ENCODE measurements at places on chromosomes 4 and X.

DNA sequence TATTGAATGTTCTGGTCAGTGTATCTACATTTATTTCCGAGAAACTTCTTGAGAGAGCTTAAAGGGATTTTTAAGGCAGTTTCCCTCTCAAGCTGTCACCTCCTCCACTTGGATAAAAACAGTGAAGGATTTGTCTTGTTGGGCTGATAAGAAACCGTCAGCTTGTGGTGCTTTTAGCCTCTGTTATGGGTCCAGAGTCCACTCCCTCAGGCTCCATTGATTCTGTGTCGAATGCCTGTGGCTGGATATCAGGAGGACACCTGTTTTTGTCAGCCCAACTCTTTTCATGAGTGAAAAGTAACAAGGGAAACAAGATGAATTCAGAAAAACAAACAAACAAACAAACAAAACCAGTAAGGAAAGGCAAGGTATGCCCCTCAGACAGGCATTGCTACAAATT is 12.4 kb downstream of the CLCN4 start:
- DNase-seq, result no peak

GRCh38 chrX:2689773-2690666 is 1.1 kb upstream of the CD99 start:
- DNase-seq, result no peak

- DNase-seq, result peak; percentile 6
These were observed 78.7 kb downstream of the RBM47 start for GRCh38 chr4:40550948-40551462.

GRCh38 chrX:154382483-154383069 is 3.5 kb downstream of the EMD start:
- no peak for DNase-seq
